ENCODE measurements at places on chromosomes 2 and 18.
A peak's percentile ranks its signal among the peaks of the same experiment; 100 is the strongest.

DNA sequence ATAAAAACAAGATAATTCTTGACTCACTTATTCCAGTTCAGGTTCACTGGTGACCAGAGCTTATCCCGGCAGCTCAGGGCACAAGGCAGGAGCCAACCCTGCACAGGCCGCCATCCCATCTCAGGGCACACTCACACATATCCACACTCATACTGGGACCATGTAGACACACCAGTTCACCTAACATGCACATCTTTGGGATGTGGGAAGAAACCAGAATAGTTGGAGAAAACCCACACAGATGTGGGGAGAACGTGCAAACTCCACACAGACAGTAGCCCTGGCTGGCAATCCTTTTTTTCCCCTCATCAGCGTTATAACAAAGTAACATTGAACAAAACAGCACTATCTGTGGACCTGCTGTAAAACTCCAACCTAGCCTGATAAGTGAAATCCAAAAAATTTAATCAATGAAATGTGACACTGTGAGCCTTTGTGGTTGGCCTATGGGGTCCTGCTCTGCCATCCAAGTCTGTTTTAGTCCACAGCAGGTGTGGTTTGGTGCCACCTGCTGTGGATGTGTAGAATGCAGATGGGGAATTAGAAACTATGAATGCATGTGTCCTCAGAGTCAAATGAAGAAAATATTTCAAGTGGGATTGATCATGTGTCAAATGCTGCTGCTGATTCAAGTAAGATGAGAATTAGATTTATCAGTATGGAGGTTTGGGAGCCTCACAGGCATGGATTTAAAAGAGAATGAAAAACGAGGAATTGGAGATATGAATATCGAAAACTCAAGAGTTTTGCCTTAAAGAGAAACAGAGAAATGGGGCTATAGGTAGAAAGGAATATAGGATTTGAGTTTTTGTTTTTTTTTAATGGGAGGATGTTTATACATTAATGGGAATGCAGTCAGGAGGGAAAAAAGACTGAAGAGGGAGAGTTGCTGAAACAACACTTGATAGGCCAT lies 47.0 kb downstream of the UGP2 start:
- peak; percentile 6 for DNase-seq

GRCh38 chr2:149290662-149291061 lies 39.7 kb upstream of the LYPD6 start:
- no peak for DNase-seq

- DNase-seq: no peak
Measured at GRCh38 chr2:164954186-164954585, 1.1 kb downstream of the SLC38A11 start.

- DNase-seq: no peak
Measured at GRCh38 chr2:98769114-98769476, 38.2 kb upstream of the MGAT4A start.

DNA sequence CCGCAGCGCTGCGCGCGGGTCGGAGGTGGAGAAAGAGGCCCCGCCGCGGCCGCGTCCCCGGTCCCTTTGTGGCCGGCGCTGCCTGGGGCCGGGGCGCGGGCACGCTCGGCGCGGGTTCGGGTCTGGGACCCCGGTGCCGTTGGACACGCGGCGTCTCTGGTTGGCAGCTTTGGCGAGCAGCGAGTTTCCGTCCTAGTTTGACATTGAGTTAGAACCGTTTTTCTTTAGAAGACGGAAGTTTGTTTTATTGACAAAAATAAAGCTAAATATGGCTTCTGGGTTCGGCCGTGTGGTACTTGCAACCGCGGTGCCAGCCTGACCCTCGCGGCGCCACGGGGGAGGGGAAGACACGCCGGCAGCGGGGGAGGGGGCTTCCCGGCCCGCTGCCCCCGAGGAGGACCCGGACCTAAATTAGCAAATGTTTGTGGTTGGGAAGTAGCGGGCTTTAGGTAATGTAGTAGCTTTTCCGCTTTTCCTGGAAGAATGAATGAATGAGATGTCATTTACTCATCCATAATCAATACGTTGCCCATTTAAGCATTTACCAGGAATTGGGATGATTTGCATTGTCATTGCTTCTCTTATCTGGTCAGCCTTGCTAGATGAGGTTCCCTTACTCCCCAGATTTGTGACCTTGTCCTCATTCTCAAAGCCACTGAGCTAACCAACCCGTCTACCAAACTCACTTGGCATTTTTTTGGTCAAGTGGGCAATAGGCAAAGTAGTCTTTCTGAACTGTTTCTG lies 530 bp downstream of the GALNT1 start:
- no peak for DNase-seq

DNA sequence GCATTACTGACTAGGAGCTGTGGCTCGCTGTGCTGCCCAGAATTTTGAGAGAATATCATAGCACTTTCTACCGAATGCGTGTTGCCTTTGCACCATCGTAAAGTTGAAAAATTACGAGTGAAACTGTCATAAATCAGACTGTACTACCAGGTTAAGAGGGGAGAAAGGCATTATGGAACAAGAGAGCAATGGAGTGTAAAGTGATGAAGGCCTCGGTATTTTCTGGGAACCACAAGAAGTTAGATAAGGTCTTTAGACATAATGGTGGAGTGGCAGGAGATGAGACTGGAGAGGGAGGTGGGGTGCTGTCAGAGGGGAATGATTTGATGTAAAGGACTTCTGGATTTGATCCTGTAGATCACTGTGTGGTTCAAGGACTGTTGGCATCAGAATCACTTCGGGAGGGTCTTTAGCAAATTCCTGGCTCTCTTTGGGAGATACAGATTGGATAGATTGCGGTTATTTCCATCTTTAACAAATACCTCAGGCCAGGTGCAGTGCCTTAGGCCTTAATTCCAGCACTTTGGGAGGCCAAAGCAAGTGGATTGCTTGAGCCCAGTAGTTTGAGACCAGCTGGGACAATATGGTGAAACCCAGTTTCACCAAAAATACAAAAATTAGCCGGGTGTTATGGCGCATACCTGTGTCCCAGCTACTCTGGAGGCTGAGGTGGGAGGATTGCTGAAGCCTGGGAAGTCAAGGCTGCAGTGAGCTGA lies 4.9 kb upstream of the ADGRF3 start:
- DNase-seq: no peak

- no peak for DNase-seq
Measured at GRCh38 chr2:28955467-28955866, 25.6 kb upstream of the TOGARAM2 start.

- no peak for DNase-seq
Measured at GRCh38 chr2:118242216-118242615, 153.9 kb downstream of the INSIG2 start.

DNA sequence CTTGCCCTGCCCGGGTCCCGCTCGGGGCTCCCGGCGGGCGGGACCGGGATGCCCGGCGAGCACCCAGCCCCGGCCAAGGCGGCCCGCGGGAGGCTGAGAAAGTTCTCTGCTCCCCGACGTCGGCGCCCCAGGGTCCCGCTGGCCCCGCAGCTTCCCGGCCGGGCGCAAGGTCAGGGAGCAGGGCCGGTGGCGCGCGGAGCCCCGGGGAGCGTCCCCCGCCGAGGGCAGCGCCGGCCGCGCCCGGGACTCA lies 331 bp downstream of the SERPINE2 start:
- DNase-seq: no peak

DNA sequence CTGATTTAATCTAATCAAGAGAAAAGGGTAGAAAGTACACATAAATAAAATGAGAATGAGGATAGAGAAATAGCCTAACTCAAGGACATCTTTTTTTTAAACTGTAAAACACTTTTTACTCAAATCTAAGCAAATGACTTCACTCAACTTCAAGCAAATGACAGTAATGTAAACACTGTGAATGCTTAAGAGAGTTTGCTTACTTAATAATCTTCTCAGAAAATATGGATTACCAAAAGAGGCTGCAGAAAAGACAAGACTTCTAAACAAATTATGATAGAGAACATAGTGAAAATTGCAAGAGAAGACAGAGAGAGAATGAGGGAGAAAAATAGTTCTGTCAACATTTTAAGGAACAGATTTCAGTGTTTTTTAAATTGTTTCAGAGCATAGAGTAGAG lies 52.5 kb downstream of the FAM124B start:
- no peak for DNase-seq

DNA sequence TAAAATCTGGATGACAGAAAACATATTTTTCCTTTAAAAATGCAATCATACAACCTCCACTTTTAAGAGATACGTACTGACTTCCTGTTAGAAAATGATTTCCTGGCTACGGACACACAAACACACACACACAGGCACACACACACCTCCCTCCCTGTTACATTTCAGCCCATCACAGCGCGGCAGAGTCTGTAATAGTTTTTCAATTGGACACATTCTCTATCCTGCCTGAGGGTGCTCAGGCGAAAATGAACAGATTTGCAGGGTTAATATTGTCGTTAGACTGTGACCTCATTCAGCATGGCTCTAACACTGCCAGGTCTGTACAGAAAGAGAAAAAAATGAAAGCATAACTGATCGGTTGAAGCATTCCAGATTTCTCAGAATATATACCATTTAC lies 45.0 kb downstream of the KCTD1 start:
- DNase-seq: no peak

- no peak for DNase-seq
Measured at GRCh38 chr2:238163481-238164198, 4.9 kb downstream of the ERFE start.

DNA sequence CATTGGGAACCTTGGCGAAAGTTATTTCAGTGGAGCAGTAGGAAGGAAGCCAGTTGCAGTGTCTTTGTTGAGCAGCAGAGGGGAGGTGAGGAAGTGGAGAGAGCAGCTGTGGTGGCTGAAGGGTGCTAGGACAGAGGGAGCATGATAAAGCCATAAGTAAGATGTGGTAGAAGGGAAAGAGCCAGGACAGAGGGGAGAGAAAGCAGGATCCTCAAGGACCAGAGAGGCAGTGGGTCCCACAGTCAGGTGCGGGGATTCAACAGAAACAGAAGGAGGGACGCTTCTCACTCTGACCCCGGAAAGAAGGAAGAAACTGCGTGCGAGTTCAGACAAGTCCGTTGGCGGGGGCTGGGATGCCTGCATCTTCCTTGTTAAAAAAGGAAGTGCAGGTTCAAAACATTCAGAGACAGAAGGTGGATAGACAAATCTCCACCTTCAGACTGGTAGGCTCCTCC lies at the start of gene CXCR2:
TSS of gene CXCR2 (plus strand) at position 403 of the 455 bp plus-strand sequence. CDS start 8,774 bp downstream, outside the sequence.
- no peak for DNase-seq

GRCh38 chr2:105778080-105778607 lies 33.4 kb downstream of the NCK2 start:
- no peak for DNase-seq

DNA sequence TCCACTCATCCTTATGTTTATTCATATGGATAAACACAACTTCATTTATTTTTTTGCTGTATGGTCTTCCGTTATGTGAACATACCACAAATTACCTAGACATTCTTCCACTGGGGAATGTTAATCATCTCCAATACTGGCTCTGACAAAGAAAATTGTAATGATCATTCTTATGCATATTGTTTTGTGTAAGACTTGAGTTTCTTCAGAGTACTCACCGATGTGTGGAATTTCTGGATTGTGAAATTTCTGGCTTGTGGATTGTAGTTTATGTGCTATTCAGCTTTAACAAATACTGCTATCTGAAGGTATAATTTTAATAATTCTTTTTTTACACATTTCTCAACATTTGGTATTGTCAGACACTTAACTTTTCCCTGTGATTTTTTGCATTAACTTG lies 212.2 kb upstream of the THUMPD2 start:
- DNase-seq: no peak

GRCh38 chr2:106108351-106108750 lies 85.8 kb downstream of the UXS1 start:
- no peak for DNase-seq

DNA sequence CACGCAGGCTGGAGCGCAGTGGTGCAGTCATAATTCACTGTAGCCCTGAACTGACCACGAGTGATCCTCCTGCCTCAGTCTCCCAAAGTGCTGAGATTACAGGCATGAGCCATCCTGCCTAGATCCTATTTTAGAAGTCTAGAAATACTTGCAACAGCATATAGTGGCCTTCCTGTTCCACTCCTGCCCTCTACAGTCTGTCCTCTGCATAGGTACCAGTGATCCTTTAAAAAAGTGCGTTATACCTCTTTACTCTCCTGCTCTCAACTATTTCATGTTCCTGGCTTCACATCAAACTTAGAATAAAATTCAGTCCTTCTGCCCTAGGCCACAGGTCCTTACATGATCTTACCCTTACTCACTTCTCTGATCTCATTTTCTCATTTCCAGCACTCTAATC lies 6.0 kb downstream of the COMMD1 start:
- no peak for DNase-seq

GRCh38 chr2:165295643-165296042 lies 56.4 kb downstream of the SCN2A start:
- DNase-seq: no peak

DNA sequence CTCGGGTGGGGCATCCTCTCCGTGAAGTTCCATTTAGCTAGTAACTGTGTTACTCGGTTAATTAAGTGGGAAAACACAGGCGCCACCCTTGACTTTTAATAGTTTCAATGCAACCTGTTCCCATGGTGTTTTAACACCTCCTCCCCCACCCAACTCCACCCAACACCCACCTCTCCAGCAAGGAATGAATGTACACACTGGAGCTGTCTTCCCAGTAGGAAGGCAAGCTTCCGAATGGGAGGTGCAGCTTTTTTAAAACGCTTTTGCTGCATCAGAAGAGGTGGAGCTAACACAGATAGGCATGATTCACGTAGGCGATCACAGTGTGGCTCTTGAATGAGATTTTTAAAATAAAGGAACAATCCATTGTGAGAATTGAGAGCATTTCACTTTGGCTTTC lies 73.8 kb upstream of the AGAP1 start:
- no peak for DNase-seq

- DNase-seq: no peak
Measured at GRCh38 chr2:221001381-221001801, 570.7 kb downstream of the EPHA4 start.

GRCh38 chr2:55862673-55863390 lies 60.8 kb downstream of the EFEMP1 start:
- no peak for DNase-seq

DNA sequence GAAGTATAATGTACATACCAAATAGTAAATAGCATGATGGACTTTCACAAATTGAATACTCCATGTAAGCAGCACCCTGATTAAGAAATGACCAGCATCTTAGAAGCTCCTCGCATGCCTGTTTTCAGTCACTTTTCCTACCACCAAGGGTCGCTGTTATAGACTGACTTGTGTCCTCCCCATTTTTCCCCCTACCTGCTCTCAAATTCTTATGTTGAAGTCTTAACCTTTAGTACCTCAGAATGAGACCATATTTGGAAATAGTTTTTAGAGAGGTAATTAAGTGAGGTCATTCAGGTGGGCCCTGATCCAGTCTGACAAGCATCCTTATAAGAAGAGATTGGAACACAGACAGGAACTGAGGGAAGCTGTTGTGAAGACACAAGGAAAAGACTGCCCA lies 125.9 kb downstream of the LYPD6 start:
- DNase-seq: no peak

- DNase-seq: no peak
Measured at GRCh38 chr2:73984922-73985307, 205 bp downstream of the TET3 start.

DNA sequence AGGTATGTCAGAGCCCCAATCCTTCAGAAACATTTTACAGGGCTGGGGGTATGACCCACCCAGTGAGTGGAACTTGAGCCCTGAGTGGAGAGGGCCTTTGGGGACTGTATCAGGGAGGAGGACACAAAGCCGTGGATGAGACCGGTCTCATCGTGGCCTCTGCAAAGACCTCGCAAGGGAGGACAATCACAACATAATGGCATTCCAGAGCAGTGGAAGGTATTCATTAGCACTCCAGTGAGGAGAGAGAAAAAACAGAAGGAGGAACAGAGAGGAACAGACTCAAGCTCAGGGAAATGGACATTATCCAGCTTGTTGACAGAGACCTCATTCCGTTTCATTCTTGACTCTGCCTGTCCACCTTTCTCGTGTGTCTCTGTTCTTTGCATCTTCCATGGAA lies 38.8 kb upstream of the CTAGE1 start:
- no peak for DNase-seq

- DNase-seq: no peak
Measured at GRCh38 chr2:218402491-218402901, 2.8 kb downstream of the CTDSP1 start.
